Stimulated activated CD8-positive, alpha-beta memory T cell treated with anti-CD3 and anti-CD28 coated beads, Interleukin-15, amount 100 ng/mL, for 24 hours (primary cell): ENCODE measurements at places on chromosomes 6 and 20.

DNA sequence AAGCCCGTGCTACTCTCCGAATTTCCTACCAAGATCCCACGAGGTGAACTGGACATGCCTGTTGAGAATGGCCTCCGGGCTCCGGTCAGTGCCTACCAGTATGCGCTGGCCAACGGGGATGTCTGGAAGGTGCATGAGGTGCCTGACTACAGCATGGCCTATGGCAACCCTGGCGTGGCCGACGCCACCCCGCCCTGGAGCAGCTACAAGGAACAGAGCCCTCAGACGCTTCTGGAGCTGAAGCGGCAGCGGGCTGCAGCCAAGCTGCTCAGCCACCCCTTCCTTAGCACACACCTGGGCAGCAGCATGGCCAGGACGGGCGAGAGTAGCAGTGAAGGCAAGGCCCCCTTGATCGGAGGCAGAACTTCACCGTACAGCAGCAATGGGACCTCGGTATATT, 8.0 kb upstream of the FAM83D start:
- DNase-seq = no peak

DNA sequence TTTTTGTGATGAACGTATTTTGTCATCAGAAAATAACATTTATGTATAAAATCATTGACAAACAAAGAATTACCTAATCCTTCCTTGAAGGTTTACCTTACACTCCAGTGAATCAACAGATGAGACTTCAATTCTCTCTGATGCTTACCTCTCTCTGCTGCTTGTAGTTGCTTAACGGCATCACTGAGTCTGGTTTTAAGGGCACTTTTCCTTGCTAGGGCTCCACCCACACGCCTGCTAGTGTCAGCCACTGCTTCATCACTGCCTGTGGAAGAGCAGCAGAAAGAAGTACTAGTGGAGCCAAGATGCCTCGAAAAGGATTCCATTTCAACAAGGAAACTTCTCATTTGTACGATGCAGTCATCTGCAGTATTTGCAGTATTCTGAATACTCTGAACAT, 63.0 kb downstream of the FAM229B start:
- DNase-seq = no peak

DNA sequence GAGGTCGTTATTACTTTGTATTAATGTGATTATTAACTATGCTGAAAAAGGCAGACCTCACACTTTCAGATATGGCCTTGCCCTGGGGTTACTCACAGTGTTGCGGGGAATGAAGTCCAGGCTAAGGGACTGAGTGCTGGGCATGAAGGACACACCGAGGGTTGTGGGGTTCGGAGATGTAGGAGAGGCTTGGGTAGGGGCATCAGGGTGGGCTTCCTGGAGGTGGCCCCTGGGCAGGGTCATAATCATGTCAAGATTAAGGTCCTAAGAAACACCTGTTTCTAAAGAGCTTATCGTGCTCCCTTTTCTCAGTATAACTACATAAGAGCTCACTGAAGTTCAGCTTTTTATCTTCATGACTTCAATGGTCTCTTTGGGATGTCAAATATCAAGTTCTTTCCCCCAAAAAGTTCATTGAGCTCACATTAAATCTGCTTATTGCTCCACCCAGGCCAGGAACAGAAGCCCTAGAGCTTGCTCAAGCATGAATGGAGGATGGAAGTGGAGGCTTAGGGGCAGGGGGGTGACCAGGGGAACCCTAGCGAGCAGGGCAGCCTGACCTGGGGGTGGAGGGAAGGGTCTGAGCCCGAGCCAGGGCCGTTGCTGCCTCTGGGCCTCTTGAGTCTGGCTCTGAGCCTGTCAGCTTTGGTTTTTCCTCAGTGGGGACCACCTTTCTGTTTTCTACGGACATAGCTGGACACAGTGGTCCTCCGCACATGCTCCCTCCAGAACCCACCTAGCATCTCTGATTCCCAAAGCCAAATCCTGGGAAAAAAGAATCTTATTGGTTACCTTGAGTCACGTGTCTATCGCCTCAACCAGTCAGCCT, 37.3 kb upstream of the TGM2 start:
- DNase-seq = no peak

DNA sequence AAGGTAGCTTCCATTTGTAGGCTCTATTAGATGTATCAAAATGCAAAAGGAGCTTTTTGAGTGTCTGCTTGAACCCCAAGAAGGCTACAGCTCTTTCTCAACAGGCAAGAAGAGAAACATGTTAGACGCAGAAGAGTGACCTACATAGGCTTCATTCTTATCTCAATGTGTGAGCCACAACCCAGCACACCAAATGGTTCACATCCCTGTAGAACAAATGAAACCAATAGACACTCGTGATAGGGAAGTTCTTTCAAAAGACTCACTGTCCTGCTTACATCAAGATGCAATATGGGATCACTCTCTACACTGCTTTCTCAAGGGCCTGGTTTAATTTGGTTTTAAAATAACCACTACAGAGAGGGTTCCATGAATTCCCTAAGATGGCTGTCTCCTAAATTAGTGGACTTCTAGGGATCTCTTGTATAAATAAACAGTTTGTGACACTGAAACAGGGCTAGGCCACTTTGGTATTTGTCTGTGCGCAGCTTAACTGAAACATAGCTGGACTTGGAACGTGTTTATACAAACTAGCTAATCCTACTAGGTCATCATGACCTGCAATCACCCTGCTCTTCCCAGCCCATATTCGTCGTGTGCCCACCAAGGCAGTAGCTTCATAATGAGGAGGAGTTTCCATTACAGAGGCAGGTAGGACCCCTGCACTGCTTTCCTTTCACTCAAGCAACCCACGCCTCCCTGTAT, 225.4 kb upstream of the PREP start:
- DNase-seq = no peak

GRCh38 chr20:57695012-57695411, 14.8 kb downstream of the PMEPA1 start:
- DNase-seq = no peak

GRCh38 chr6:46350714-46351113, 140.5 kb downstream of the RCAN2 start:
- DNase-seq = no peak

- DNase-seq = no peak
Measured at GRCh38 chr20:32235331-32236047, 27.8 kb downstream of the POFUT1 start.

DNA sequence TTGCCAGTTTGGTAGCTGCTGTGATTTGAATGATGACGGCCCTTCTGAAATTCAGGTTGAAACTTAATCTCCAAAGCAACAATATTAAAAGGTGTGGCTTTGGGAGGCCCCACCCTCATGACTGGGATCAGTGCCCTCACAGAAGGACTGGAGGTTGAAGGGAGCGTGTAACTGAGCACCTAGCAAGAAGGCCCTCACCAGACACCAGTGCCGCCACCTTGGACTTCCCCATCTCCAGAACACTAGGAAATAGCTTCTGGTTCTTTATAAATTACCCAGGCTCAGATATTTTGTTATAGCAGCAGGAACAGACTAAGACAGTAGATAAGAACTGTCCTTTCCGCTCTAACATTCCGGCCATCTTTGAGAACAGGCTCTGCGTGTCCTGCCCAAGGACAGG, 243.1 kb downstream of the DLL1 start:
- DNase-seq = no peak

- DNase-seq = no peak
Measured at GRCh38 chr6:31683591-31683990, 2.7 kb upstream of the LY6G5C start.

DNA sequence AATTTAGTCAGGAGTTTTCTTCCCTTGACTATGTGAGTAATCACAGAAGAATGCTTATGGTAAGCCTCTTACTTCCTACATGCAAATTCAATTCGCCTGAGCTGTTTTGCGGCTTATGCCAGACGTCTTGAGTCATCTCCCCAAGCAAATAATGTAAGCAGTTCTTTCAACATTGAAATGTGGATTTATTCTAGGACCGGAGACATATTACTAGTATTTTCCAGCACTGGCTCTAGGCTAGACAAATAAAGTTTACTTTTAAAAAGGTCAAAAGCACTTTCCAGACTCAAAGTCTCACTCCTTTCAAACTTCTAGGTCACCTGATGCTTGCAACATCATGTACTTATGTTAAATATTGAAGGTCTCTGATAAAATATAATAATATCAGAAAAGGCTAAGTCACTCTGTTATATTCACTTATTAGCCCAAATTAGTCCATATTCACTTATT, 38.1 kb upstream of the NOX3 start:
- DNase-seq = no peak

DNA sequence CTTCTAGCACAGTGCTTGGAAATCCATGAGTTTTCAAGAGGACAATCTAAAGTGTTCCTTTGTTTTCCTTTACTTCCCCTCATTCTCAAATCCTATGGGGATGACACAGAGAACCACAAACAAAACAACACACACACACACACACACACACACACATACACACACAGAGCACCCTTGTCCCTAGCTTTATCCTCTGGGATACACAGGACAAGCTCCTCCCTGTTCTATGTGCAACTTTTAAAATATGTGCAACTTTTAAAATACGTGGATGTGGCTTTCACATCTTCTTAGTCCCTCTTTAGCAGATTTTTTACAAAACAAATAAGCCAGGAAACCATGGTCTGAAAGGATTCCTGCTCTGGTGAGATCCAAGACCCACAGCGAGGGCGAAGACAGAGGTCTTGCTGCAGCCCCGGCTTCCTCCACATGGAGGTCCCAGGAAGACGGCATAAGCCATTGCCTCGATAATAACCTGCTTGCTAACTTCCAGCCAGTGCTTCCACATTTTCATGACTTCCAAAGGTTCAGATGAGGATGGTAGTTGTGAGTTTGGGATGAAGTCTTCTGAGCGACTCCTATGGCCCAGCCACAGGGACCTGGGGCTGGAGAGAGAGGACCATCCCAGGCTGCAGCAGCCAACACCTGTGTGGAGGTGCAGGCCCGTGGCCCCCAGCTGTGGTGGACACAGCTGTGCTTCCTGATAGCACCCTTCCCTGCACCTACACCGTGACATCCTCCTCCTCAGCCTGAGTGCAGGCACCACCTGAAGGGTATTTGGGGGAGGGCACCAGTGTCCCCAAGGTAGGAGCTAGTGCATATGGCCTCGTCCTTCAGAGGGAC, 62.8 kb upstream of the CD93 start:
- no peak for DNase-seq
